ENCODE measurements at places on chromosomes 7 and 10.
A peak's percentile ranks its signal among the peaks of the same experiment; 100 is the strongest.

- no peak for DNase-seq
Observed at GRCh38 chr10:71429929-71430328, 33.2 kb downstream of the CDH23 start.

- no peak for DNase-seq
Observed at GRCh38 chr10:124724279-124725027, 19.7 kb downstream of the FAM53B start.

DNA sequence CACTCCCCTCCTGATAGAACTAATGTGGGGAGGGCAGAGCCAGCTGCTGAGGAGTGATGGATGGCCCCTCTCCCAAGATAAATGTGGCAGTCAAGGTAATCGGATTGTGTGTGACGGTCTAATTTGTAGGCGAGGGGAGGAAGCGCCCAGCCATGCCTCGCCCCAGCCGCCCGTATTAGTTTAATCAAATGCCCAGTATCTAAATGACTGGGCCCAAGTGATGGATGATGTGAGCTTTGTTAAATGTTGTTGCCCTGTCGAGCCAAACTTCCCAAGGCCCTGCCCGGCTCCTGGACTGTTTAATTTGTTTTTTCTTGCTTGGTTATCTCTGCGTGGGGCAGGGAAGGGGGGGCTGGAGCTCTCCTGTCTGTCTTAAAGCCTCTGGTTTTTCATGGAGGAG, 88.4 kb upstream of the PPIF start:
- DNase-seq = no peak

- DNase-seq = no peak
Observed at GRCh38 chr7:135743907-135744731, 4.5 kb downstream of the FAM180A start.

DNA sequence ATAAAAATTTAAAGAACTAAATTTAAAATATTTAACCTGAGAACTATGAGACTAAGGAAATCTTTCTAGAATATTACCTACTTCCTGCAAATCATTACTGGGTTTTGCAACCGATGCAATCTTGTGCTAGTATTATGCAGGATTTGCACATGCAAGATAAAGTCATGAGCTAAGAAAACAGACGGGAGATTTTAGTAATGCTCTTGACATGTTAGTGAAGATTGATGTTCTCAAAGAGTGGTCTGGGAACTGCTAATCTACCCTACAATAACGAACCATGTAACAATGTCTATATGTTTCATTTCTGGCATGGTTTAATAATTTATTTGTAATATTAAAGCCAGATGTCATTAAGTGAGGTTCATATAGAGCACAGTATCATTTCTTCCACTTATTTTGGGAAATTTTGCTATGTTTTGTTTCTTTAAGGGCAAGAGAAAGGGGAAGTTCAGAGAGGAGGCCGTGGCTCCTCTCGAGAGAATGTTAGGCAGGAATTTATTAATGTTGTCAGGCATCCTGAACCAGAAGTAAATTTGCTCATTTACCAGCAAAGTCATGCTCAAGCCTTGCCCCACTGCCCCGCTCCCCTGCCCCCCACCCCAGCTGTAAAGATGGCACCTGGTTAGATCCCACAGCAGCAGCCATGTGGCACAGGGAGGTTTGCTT, 22.8 kb downstream of the LRRC17 start:
- peak; percentile 36 for DNase-seq

GRCh38 chr10:129417870-129418269, 49.2 kb upstream of the MGMT start:
- no peak for DNase-seq

- no peak for DNase-seq
Observed at GRCh38 chr7:129781928-129782817, 170.6 kb downstream of the UBE2H start.

DNA sequence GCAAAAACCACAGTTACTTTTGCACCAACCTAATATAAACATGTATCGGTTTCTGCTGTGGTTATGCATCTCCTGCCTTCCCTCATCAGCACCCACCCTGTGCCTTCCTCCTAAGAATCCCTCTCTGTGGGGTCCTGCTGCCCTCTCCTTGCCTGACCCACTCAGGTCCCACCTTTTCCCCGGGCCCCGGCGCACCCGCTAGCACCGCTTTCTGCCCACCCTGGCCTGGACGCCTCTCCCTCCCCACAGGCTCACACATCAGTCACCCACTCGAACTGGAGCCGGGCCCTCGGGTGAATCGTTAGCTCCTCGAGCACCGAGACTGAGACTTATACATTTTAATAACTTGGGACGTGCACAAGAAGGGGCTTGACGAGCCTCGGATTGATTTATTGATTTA, 110.5 kb downstream of the ADARB2 start:
- no peak for DNase-seq

DNA sequence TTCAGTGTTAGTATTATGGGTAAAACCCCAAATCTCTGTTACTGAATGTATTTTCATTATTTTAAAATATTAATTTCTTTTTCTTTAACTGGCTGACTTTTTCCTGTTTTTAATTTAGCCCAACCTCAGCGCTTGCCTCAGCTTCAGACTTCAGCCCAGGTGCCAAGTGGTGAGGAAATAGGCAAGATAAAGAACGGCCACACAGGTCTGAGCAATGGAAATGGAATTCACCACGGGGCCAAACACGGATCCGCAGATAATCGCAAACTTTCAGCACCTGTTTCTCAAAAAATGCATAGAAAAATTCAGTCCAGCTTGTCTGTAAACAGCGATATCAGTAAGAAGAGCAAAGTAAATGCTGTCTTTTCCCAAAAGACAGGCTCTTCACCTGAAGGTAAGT, 57.5 kb downstream of the MDFIC start:
- no peak for DNase-seq

GRCh38 chr10:124569623-124570470, 108.2 kb downstream of the LHPP start:
- DNase-seq = no peak

- no peak for DNase-seq
Observed at GRCh38 chr7:123472750-123473445, 61.5 kb downstream of the IQUB start.

GRCh38 chr7:36147361-36147760, 5.7 kb upstream of the EEPD1 start:
- no peak for DNase-seq

DNA sequence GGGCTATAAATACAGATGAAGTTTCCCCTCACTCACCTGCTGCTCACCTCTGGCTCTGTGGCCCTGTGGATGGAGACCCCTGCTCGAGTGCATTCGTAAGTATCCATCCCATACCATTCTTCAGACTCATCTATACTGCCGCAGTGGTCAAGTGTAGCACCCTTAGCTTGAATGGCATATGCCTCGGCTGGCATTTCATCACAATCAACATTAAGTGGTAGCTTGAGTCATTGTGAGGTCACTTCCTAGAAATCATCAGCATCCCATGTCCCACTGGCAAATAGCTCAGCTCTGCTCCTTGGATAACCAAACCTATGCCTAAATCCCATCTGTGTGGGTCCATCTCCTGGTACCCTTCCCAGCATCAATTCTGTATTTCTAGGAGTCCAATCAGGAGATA, 38.2 kb downstream of the MDH2 start:
- DNase-seq = no peak

GRCh38 chr7:8089036-8089780, 120.6 kb downstream of the GLCCI1 start:
- DNase-seq = no peak

DNA sequence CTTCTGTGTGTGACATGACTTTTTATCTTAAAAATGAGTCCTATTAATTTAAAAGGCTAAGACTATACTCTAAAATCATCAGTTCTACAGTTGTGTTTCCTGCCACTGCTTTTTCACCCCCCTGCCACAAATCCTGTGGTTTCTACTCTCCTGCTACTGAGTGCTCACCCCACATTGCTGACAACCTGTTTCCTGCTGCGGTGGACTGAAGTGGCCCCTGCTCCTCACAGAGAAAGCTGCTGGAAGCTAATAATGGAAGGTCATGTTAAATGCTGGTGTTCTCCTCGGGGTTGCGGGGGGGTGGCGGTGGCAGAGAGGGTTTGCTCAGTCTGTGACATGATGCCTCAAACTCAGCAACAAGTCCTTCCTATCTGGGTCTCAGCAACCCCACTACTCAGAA, 113.2 kb upstream of the INHBA start:
- peak; percentile 68 for DNase-seq

DNA sequence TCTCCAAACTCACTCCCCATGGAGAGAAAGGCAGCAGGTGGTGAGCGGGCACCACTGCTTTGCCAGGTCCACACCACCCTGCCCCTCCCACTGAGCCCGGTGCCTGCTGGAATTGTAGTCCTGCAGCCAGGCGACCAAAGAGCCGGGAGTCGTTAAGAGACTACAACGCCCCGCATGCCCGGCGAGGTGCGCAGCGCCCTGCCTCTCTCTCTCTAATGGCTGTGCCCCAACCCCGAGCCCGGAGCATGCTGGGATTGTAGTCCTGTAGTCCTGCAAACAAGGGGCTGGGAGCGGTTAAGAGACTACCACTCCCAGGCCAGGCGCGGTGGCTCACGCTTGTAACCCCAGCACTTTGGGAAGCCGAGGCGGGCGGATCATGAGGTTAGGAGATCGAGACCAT, 8.1 kb upstream of the ZNF727 start:
- no peak for DNase-seq

- no peak for DNase-seq
Observed at GRCh38 chr10:110569122-110569521, 1.6 kb downstream of the SMC3 start.

- DNase-seq = peak; percentile 36
Observed at GRCh38 chr7:92058040-92058439, 76.2 kb downstream of the CYP51A1 start.

DNA sequence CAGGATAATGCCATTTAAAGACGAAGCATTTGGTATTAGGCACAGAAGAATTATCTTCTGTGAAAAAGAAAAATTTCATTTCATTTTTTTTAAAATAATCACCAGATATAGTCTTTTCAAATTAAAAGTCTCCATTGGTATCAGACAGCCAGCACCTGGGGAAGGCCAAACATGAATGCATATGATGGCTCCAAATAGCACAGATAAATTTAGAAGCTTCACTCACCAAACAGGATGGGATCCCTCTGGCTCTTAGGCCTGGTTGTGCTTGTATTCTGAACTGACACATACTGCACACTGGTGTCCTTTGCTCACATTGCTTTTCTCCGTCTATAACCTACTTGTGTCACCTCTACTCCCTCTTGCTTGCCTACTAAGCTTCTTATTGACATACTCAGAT, 169.5 kb upstream of the CHRM2 start:
- no peak for DNase-seq

GRCh38 chr10:100535338-100535714, 417 bp upstream of the HIF1AN start:
- no peak for DNase-seq

- DNase-seq = no peak
Observed at GRCh38 chr10:11936389-11937152, 106.0 kb downstream of the UPF2 start.

DNA sequence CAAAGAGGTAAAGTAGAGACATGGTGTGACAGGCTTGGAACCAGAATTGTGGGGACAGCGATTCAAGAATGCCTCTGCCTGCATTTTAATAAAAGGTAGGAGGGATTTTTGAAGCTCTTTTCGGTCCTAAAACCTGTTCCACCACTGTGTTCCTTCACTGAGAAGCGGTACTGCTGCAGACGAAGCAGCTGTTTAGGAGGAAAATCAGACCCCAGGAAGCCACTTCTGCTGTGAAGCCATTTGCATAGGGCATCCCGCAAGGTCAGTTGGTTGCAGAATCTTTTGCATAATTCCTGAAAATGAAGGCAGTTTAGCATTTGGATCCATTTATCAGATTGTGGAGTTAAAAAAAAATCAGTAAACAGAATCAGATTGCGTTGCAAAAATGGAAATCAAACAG, 183.3 kb upstream of the PRKCQ start:
- DNase-seq = no peak

DNA sequence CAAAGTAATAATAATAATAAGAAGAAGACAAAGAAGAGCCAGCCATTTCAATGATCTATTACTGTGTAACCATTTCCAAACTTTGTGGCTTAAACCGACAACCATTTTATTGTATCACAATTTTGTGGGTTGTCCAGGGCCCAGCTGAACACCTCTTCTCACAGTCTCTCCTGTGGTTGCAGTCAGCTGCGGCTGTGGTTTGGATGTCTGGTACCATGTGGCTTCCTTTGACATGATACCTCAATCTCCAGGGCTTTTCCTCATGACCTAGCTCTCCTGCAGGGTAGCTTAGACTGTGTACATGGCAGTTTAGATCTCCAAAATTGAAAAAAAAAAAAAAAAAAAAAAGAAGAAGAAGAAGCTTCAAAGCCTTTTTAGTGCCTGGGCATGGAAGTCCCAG, 72.6 kb upstream of the NFKB2 start:
- peak; percentile 80 for DNase-seq

GRCh38 chr10:98170249-98171117, 36.0 kb downstream of the R3HCC1L start:
- peak; percentile 68 for DNase-seq

GRCh38 chr10:60535427-60535826, 145.8 kb upstream of the ANK3 start:
- no peak for DNase-seq

GRCh38 chr10:96295475-96295874, 8.8 kb upstream of the DNTT start:
- no peak for DNase-seq

DNA sequence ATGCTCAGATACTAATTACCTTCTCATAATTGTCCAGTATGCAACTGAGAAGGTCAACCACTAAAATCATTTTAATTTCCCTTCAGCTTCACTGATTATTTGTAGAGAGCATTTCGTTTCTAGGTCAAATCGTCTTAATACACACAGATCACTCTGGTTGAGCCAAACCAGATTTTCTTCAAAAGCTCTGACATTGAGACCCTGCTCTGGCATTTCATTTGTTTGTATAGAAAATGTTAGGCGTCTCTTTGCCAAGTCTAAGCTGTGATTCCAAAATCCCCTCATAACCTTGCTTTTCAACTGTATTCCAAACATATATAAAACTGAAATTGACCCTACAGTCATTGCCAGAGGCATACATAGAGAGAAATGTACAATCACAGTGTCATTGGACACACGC, 520.0 kb downstream of the CNTNAP2 start:
- no peak for DNase-seq
